ENCODE measurements at places on chromosomes 1 and 21.
A peak's percentile ranks its signal among the peaks of the same experiment; 100 is the strongest.

DNA sequence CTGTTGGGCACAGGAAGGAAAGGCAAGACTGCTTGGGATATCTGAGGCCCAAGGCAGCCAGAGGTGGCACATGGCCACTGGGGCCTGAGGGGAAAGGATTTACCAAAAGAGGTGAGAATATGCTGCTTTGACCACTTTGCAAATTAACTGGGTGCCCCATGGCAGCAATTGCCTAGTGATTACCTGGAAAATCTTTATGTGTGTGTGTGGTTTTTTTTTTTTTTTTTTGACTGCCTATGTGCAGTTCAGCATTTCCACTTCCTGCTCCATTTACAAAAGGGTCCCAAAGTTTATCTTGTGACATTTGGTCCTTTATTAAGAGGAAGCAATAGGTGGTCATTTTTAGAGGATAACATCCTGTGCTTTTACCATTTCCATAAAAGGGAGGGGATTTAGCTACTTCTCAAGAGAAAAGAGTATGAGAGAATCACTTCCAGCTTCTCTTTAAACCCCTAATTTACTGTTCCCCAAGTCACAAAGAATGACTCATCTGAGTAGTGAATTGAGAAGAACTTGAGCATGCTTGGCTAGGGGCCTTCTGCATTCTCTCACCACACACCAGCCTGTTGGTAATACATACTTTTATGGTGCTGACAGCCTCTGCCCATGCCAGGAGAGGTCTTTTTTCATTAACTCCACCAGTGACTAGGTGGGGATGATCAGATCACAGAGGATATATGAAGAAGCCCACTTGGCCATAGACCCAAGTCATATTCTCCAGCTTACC lies 52.1 kb downstream of the SYDE2 start:
- DNase-seq: no peak

GRCh38 chr1:248834343-248834940 lies 3.6 kb upstream of the ZNF672 start:
- no peak for DNase-seq

DNA sequence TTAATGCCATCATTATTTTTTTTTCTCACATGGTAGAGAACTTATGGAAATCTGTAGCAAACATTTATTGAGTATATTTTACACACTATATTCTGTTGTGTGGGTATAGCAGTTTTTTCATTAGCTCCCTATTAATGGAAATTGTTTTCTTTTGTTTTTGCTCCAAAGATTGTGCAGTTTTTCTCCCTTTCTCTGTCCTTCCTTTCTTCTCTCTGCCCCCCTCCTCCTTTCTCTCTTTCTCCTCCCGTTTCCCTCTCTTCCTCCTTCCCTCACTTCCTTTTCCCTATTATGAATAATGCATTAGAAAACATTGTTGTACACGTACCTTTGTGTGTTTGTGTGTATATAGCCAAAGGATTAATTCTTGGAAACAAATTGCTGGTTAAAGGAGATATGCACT lies 20.6 kb downstream of the CDC73 start:
- no peak for DNase-seq

GRCh38 chr1:56448529-56449300 lies 130.6 kb downstream of the PLPP3 start:
- no peak for DNase-seq

GRCh38 chr21:16569679-16570078 lies 839.9 kb downstream of the USP25 start:
- DNase-seq: no peak

- no peak for DNase-seq
These were observed 39.7 kb upstream of the TIAM1 start for GRCh38 chr21:31383770-31384169.

- DNase-seq: no peak
These were observed 45.7 kb downstream of the ELK4 start for GRCh38 chr1:205585835-205586785.

DNA sequence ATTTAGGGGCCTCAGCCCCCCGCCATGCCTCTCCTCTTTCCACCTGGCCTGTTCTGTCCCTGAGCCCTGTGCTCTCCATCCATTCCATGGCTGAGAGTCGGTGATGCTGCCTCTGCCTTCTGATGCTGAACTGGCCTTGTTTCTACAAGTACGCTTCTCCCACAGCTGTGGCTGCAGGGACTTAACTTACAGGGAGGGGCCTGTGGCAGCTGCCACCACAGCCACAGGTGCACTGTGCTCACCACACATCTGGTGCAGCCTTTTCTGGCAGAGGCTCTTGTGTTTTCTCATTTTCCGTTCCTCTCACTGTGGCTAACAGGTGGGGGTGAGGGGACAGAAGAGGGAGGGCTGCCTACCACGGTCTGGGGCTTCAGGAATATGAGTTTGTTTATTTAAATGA lies 4.2 kb downstream of the FMO1 start:
- no peak for DNase-seq

- DNase-seq: no peak
These were observed 12.8 kb upstream of the NRIP1 start for GRCh38 chr21:15077529-15078145.

DNA sequence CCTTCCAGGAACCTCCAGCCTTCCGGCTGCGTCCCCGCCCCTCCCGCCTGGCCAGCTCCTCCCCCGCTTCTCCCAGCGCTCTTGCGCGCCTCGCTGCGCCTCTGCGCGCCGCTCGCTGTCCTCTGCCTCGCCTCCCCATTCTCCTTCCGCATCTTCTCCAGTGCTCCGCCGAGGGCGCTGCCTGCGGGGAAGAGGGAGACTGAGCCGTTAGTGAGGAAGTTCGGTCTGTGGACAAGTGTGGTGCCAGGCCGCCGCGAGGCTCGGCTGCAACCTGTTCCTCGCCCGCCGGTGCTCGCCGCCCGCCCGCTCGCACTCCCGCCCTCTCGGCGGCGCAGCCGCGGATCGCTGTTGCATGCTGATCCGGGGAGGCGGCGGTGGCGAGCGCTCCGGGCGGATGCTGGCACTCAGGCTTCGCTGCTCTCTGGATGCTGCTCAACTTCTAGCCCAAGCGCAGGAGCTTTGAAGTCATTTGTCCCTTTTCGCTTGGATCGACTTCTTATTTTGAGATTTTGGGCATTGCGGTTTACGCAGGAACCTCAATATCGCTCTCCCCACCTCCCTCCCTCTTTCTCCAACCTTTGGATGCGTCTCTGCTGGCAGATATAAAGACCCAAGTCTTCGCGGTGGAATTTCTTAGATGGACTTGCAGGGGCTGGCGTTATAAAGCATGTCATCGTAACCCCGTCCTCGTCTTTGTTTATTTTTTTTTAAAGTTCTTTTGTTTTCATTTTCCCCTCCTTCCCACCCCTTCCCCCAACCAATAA lies 614 bp upstream of the CACNA1E start:
- DNase-seq: no peak

DNA sequence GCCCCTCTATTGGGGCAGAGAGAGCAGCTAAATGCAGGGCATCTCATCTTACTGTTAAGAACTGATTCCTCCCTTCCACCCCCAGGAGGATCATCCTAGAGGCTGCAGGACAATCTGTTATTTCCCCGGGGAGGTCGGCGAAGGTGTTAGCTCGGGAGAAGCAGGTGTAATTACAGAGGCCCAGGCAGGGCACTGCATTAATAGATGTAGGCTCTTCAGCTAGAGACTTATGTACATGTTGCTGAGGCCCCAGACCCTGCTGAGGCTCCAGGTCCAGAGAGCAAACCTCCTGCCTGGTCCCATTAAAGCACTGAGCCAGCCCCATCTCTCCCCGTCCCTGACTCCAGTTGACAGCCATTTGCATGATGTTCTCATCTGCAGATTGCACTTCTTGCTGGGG lies 320.3 kb upstream of the VAMP3 start:
- no peak for DNase-seq

- peak; percentile 53 for DNase-seq
These were observed 341.3 kb downstream of the USP25 start for GRCh38 chr21:16071092-16071491.

GRCh38 chr21:41210426-41211059 lies 42.6 kb downstream of the BACE2 start:
- no peak for DNase-seq

DNA sequence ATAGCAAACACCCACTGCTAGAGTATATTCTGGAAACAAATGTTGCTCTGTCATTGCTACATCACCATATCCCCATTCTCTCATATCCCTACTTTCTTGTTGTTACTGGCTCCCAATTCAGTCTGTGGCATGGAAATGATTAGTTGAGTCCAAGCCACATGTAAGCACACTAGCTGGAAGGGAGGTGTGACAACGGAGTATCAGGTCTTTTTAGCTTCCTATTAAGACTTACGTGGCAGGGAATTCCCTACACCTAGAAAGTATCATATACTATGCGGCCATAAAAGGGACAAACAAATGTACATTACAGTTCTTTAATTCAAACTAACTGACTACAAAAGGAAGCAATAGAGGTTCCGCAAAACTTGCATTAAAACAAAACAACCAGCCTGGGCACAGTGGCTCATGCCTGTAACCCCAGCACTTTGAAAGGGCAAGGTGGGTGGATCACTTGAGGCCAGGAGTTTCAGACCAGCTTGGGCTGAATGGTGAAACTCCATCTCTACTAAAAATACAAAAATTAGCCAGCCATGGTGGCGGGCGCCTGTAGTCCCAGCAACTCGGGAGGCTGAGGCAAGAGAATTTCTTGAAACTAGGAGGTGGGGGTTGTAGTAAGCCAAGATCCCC lies 48.6 kb downstream of the INTS7 start:
- DNase-seq: no peak

DNA sequence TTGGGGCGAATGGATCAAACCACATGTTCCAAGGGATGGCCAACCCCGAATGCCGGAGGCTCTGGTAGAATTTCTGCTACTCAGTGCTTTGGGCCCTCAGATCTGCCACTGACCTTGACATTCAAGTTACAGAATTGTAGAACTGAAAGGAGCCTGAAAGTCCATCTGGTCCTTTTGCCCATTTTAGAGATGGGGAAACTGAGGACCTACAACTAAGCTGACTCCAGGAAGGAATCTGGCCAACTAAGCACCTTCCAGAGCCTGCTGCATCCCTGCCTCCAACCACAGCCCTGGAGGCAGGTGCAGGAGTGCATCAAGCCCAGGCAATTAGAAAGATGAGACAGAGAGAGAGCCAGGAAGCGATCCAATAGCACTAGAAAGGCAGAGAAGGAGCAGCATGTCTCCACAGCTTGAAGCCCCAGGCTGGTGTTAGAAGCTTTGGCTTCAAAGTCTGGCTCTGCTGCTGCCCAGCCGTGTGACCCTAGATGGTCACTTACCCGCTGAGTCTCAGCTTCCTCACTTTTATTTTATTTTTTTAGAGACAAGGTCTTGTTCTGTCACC lies 1.3 kb upstream of the CTRC start:
- no peak for DNase-seq

DNA sequence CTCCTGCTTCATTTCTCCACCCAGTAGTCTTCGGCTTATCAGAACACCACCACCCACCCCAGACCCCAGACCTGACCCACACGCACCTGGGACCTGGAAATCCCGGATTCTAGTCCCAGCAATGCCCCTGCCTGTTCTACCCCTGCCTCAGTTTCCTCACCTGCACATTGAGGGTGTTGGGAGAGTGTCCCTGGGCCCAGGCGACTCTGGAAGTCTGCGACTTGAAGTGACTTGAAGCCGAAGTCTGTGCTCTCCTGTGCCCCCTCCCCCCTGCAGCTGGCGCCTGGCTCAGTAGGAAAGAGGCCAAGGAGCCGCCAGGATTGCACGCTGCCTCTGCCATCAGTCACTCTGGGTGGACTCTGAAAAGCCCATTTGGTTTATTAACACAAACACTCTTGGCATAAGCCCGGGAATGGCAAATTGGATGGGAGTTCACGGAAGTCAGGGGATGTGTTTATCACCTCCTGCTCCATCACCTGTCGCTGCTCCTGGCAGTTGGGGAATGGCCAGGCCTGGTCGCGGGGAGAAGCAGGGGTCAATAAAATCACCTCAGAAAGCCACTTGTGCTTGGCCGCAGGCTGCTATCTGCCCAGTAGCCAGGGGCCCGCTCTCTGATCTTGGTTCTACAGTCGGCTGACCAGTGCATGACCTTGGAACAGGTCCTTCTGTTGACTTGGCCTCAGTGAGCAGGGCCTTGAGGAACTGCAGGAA lies 132.7 kb downstream of the ACTL8 start:
- no peak for DNase-seq

- no peak for DNase-seq
These were observed 64.9 kb downstream of the TMEM53 start for GRCh38 chr1:44609412-44609767.

DNA sequence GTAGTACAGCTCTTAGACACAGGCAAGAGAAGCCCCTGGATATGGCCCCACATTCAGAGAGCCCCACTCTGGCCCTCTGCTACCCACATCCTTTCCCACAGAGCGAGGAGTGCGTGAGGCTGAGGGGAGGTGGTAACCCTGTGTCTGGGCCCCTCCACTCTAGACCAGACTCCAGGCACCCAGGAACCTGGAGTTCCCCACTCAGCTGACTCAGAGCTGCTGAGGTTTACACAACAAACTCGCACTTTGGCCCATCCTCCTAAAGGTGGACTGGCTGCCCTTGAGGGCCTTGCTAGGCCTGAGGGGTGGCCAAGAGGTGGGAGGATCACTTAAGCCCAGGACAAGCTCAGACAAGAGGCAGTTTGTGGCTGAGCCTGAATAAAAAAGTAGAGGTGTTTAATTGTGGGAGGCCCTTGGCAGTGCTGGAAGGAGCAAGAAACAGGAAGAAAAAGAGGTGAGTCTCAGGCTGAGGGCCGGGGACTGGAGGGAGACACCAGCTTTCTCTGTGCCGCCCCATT lies 10.7 kb downstream of the MR1 start:
- no peak for DNase-seq

- DNase-seq: no peak
These were observed 502.7 kb downstream of the NUF2 start for GRCh38 chr1:163824490-163824889.

- peak; percentile 90 for DNase-seq
These were observed 45.3 kb downstream of the HHAT start for GRCh38 chr1:210373878-210374599.

- no peak for DNase-seq
These were observed 176.0 kb downstream of the ATP6V1G3 start for GRCh38 chr1:198364471-198364870.

DNA sequence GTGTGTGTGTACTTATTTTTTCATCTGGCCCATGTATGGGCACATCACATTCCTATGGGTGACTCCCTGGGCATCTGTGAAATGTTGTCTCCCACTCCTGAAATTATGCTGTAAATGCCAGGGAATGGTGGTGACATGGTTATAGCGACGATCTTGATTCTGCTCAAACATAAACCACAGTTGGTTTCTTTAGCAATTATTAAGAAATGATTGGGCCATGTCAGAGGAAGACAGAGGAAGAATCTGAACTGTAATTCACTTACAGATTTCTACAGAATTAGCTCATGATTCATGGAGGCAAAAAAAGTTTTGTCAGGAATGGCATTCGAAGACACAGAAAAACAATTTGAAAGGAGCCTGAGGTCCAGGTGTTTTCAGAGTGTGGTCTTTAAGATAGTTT lies 25.8 kb upstream of the KCNE1 start:
- DNase-seq: no peak
